Activated CD4-positive, alpha-beta T cell treated with anti-CD3 and anti-CD28 coated beads, Interleukin-2, amount 10 ng/mL, durations not matched to agents 7 days and 5 days (primary cell): ENCODE measurements at places on chromosomes 16 and 17.

- no peak for DNase-seq
These were observed 67.3 kb downstream of the OR1D5 start for GRCh38 chr17:2995886-2996809.

GRCh38 chr16:50261707-50262235, 4.6 kb upstream of the ADCY7 start:
- no peak for DNase-seq

- DNase-seq, result no peak
These were observed 408.6 kb downstream of the UTP18 start for GRCh38 chr17:51668963-51669246.

DNA sequence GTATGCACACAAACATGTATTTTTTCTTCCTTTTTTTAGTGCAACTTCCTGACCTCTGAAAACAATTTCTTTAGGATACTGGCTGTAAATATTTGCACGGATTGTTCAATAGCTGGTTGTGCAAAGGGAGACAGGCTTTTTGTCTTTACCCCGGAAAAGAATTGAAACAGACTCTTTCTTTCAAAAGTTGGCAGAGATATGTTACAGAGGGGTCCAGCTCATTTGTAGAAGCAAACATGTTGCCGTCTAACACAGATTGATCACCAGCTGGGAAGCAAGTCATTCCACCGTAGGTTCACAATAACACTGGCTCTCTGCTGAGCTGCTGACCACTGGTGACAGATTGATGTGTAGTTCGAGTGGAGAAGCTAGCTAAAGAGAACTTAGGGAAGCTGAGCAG, 130.9 kb downstream of the STX8 start:
- no peak for DNase-seq

- no peak for DNase-seq
These were observed 17.8 kb downstream of the PROCA1 start for GRCh38 chr17:28693869-28694268.

DNA sequence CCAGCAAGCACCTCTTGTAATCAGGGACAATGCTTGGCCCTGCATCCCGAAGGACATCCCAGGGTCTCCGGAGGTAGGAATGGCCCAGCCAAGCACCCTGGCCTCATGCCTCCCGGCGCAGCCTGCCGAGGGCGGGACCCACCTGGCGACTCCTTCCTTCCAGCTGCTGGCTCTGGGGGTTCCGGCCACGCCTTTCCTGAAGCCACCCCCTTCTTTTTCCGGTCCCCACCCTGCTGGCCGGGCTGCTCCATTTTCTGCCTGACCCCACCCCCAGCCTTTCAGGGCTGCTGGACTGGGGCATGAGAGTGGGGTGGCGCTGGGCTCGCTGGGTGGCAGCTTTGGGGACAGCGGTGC, 22.5 kb upstream of the CIBAR2 start:
- no peak for DNase-seq

GRCh38 chr17:50904518-50905459, 38.6 kb upstream of the TOB1 start:
- no peak for DNase-seq

GRCh38 chr17:32497431-32498205, 10.8 kb downstream of the CDK5R1 start:
- no peak for DNase-seq

DNA sequence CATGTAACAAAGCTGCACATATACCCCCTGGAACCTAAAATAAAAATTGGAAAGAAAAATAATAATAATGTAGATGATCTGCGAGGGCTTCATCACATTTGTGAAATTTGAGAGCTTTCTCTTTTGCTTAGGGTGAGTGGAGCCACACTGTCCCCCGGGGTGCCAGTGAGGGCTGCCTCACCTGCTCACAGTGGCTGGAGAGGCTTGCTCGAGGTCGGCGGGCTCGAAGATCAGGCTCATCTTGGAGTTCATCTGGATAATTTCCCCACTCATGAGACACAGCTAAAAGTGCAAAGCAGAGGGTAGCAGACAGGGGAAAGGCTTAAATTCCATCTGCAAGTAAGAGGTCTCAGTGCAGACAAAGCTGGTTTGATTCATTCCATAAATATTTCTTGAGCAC, 123.8 kb downstream of the DNAH3 start:
- DNase-seq, result no peak

GRCh38 chr17:75754378-75755204, 10.4 kb downstream of the GALK1 start:
- no peak for DNase-seq

GRCh38 chr17:60744355-60744966, 66.8 kb downstream of the BCAS3 start:
- no peak for DNase-seq

- no peak for DNase-seq
These were observed 34.6 kb upstream of the TNRC6C start for GRCh38 chr17:77923776-77924513.

- DNase-seq, result no peak
These were observed 22.7 kb downstream of the LIG3 start for GRCh38 chr17:35002876-35003551.

- DNase-seq, result no peak
These were observed 209.7 kb upstream of the CACNG3 start for GRCh38 chr16:24046442-24046841.

- no peak for DNase-seq
These were observed 43.9 kb upstream of the KIFC3 start for GRCh38 chr16:57846078-57846697.
